Activated naive CD4-positive, alpha-beta T cell (primary cell): ENCODE measurements at places on chromosomes 4 and X.

GRCh38 chr4:24795666-24796381 lies 451 bp downstream of the SOD3 start:
- DNase-seq = no peak

GRCh38 chr4:15469402-15470127 lies at the start of gene CC2D2A:
Gene CC2D2A (plus strand): TSS chr4:15469882. CDS start chr4:15475933, 6,051 bp downstream.
- DNase-seq = no peak

GRCh38 chrX:758917-759316 lies 128.3 kb downstream of the SHOX start:
- DNase-seq = no peak

GRCh38 chrX:94256396-94256795 lies 582.4 kb downstream of the FAM133A start:
- DNase-seq = no peak

DNA sequence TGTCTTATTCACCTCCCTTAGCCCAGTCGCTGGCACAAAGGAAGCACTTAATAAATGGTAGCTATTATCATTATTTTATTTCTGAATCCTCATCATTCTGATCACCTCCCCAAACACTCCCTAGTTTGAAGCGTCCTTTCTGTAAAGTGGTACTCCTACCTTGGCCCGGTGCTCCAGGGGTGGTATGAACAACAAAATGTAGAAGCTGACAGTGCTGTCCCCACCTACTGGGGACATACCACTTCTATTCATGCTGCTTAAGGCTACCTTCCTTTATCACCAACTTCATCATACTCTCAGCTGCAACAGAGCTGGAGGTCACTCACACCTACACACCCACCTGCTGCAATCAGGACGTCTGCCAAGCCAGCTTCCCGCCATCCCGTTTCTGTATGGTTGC lies 40.8 kb upstream of the APLN start:
- DNase-seq = no peak

DNA sequence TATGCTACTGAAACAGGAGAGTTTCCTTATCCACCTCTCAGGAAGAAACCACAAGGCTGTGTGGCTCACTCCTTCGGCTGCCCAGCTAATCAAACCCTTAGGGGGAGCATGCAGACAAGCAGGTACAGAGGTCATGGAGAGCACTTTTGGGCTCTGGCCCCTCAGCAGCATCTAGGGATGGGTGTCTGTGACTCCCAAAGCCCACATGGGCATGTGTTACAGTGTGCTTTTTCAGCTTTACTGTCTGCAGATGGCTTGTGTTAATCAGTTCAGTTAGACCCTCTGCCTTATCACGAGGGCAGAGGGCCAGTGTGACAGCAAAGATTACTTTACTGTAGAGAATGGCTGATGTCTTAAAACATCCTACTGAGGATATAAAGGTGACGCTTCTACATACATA lies 447.4 kb downstream of the PCDH10 start:
- no peak for DNase-seq

DNA sequence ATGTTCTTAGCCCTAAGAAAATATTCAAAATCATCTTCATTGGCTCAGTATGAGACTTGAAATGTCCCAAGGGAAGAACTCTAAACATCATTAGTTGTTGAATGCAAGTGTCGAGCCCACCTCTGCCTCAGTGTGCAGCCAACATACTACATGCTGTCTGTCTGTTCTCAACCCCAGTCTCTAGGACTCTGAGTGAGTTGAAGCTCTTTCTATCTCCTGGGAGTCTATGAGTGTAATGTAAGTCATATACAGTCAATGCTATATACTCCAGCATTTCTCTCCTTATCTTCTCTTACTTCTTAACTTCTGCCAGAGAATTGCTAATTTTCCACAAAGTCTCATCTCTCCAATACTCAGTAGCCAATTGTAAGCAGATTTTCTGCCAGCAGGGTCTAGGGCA lies 61.3 kb downstream of the SPATA18 start:
- DNase-seq = no peak
